ENCODE measurements at places on chromosomes 16 and 17. TPM values are rescaled to one million over a fixed set of nuclear protein-coding genes. Genes with fewer than 3 reads are reported as not detected.

The CCL23 gene
- total RNA-seq = not detected

The CD300LB gene
- total RNA-seq = not detected

The MT1G gene
- total RNA-seq = not detected

The TBX2 gene
- 21.0 TPM for total RNA-seq

The ELP5 gene
- 33.0 TPM for total RNA-seq

The CAPNS2 gene
- 0.87 TPM for total RNA-seq

The CCL14 gene
- total RNA-seq = not detected

The EPX gene
- total RNA-seq = not detected

The CRYM gene
- total RNA-seq = 4.4 TPM

The CD300LF gene
- total RNA-seq = not detected

The KRT31 gene
- total RNA-seq = not detected

The SOCS3 gene
- total RNA-seq = 33.8 TPM

The GPR142 gene
- total RNA-seq = not detected

The PYY gene
- not detected for total RNA-seq

The EPOP gene
- total RNA-seq = 0.55 TPM

The YBX2 gene
- total RNA-seq = under 0.01 TPM

The MAPT gene
- total RNA-seq = 0.75 TPM

The ABCC12 gene
- not detected for total RNA-seq

The PHOSPHO1 gene
- not detected for total RNA-seq

The CES5A gene
- total RNA-seq = not detected
